EL (cell line): ENCODE measurements at places on chromosomes 3 and 15.

DNA sequence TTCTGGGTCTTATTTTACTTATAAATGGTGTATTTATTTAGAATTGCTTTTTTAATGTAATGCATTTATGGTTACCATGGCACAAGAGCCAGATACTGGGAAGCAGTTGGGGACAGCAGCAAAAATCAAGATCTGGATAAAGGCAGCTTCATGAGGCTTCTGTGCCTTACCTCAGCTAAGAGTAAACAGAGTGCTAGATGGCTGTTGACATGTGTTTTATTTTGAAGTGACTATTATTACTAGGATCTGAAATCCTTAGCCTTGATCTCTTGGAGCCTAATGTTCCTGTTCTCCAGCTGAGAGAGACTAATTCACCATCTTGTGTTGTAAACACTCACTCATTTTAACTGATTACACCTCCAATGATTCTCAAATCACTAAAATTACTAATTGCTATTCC is 317.8 kb downstream of the LPP start:
- DNase-seq: no peak

DNA sequence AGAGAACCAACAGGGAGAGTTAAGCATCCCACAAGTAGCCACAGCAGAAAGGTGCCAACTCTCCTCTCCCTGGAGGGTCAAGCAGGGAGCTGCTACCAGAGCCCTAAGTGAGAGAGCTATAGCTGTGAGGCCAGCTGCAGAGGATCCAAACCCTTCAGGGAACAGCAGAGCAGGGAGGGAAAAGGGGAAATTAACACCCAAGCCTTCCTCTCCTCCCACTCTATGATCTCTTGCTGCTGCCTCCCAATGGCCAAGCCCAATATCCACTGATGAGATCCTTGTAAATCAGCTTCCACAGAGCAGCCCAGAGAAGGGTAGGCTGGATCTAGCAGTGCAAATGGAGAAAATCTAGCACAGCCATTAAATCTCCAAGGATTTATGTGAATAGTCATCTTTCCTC is 68.2 kb upstream of the THBS1 start:
- DNase-seq: no peak

DNA sequence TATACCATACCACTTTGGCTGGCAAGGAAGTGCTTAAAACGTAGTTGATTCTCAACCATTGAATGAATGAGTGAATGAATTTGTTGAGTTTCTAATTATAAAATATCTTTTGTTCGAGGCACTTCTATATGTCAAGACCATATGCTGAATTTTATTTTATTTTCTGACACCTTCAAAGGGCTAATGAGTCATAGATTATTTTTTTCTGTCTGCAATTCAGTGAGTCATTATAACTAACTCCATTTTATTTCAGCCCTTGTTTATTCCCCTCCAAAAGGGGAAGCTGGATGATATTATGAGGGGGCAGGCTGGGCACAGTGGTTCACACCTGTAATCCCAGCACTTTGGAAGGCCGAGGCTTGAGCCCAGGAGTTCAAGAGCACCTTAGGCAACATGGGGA is 142.4 kb downstream of the P2RY1 start:
- no peak for DNase-seq

- peak; percentile 5 for DNase-seq
These were observed 52.1 kb upstream of the TLE3 start for GRCh38 chr15:70149667-70150404.

DNA sequence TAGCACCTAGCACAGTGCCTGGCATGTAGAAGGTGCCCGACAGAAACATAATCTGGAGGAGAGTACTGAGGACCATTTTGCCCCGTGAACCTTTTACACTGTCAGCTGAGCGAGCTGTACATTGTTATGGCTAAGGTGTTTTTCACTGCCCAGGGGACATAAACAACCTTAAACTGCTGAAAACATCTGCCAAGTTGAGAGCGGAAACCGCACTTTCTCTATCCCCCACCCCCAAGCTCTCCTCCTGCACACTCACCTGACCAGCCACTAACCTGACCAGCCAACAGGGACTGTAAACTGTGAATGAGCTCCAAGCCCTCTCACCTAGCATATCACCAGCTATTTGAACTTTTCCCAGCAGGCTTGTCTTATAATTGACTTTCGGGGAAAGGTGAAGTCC is 17.6 kb downstream of the RAB43 start:
- no peak for DNase-seq
